ENCODE measurements at places on chromosomes 12 and 14.

DNA sequence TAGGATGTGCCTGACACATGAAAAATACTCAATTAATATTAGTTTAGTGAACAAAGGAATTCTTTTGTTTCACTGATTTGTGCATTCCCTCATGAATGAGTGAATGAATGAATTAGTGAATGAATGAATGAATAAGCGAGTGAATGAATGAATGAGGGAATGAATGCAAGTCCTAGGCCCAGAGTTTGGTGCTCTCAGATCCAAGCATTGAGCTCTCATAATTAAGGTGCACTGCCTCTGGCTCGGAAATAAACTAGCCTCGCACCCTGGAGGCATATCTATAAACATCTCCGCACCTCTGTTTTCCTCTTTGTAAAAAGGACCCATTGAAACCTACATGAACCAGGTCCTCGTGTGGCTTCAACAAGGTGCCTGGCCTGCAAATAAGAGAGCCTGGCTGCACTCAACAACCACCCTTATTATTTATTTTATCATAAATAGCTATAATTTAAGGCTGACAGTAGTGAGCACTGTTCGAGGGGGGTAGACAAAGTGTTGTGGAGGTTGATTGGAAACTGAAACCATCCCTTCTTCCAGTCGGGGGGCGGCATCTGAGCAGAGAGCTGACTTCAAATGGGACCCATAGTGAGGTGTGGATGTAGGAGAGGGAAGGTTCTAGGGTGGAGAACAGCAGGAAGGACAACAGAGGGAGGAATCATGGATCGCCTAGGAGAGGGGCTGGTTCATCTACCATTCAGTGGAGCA lies 316.8 kb downstream of the BCL11B start:
- no peak for DNase-seq

DNA sequence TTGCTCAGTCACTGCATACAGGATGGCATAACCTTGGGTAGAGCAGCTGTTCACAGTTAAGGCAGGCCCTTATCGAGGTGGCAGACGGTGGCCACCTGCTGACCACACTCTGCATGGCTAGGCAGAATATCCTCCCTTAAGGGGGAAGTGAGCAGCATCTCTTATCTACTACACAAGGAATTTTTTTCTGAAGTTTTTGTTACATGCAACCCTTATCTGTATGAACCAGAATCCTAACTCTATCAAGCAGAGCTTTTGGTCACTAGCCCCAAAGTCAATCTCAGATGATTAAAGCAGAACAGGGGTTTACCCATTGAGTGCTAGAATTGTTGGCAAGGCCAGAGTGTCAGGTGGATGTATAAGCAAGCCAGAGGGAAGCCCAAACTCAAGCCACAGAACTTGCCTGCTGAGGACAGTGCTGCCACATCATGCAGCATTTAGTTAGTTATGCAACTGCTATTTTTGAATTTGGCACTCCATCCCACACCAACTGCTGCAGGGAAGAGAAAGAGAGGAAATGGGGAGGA lies 192.8 kb downstream of the TBX5 start:
- DNase-seq: no peak

DNA sequence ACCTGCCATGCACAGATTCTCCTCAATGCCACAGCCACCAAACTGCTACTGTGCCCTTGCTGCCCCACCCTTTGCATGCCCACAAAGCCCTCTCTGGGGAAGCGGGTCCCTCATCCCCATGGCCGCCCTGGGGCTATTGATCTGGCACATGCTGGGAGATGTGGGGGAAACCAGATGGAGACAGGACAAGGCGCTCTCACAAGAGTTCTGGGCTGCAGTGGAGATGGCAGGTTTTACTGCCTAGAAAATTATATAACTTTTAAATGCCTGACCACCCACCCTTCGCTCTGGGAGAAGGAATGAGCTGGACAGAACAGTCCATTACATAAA lies 10.6 kb upstream of the PIP4K2C start:
- no peak for DNase-seq

GRCh38 chr14:48936849-48937248 lies 649.3 kb downstream of the RPS29 start:
- DNase-seq: no peak

DNA sequence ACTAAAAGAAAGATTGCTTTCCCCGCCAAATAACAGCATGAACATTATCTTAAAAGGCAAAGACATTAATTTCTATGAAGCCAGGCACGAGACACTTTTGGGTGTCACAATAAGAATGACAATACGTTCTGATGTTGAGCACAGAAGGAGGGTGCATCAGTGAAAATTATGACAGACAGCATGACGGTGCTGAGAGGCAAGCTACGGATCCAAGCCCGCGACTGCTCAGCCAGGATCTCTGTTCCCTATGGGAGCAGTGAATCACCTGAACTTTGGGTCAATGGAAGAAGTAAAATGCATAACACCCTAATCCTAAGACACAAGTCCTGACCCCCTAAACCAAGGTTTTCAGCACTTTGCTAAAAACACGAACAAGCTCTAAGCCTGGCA lies 51.7 kb downstream of the SLC25A47 start:
- no peak for DNase-seq

GRCh38 chr12:30439201-30439600 lies 256.5 kb downstream of the IPO8 start:
- DNase-seq: no peak

GRCh38 chr14:76163668-76164363 lies 12.1 kb downstream of the GPATCH2L start:
- DNase-seq: no peak

DNA sequence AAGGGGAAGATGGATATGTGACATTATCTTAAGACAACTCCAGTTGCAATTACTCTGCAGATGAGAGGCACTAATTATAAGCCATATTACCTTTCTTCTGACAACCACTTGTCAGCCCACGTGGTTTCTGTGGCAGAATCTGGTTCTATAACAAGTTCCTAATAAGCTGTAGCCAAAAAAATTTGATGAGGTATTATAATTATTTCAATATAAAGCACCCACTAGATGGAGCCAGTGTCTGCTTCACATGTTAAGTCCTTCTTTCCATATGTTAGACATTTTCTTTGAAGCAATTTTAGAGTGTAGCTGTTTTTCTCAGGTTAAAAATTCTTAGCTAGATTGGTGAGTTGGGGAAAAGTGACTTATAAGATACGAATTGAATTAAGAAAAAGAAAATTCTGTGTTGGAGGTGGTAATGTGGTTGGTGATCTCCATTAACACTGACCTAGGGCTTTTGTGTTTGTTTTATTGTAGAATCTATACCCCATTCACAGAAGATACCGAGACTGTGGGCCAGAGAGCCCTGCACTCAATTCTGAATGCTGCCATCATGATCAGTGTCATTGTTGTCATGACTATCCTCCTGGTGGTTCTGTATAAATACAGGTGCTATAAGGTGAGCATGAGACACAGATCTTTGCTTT lies 36.9 kb downstream of the PSEN1 start:
- DNase-seq: no peak

DNA sequence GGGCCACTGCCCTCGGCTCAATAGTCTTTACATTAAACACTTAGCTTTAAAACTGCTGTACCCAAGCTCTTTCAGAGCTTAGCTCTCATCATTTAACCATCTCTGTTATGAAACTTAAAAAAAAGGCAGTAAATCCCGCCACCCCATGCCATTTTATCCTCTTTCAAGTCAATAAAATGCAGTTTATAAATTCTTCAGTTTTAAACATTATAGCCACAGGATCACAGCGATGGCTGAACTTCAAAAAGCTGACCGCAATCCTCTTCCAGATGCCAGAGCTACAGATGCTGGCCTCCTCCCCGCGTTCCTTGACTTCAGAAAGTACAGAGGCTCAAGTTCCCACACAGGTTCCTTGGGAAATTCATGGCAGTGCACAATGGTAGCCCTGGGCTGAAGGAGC lies 4.2 kb downstream of the OR10G3 start:
- DNase-seq: no peak

- no peak for DNase-seq
These were observed 16.4 kb downstream of the BBOF1 start for GRCh38 chr14:74035556-74035955.

DNA sequence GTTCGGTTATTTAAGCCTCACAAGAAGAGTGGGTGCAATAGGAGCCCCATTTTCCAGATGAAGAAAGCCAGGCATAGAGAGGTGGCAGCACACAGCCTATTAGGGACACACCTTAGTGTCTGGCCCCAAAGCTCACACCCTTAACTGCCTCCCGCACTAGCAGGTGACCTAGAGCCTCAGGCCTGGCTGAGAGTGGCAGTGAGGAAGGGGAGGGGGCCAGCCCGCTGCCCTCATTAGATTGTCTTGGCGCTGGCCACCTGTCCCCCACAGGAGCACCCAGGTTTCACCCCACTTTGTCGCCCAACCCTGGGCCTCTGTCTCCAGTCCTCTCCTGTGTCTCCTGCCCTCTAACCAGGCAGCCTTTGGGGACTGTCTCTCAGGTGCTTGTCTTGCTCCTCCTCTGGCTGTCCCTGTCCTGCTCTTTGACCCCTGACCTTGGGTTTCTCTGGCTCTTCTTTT lies 18.5 kb upstream of the PGF start:
- no peak for DNase-seq

DNA sequence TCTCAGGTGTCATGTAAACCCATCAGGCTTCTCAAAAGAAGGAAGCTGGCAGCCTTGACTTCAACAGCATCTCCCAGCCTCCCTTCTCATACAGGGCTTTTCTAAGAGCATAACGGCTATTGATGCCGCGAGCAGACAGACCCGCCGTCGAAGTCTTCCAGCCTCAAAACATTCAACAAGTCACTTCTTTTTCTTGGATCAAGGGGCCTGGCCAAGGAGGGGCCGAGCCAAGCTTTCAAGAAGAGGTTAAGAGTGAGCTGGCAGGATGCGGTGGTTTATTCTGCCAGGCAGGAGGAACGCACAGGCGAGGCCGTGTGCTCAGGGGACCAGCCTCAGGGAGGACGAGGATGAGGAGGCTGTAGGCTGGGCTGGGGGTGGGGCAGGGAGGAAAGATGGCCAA lies 102.9 kb upstream of the RFLNA start:
- DNase-seq: no peak

DNA sequence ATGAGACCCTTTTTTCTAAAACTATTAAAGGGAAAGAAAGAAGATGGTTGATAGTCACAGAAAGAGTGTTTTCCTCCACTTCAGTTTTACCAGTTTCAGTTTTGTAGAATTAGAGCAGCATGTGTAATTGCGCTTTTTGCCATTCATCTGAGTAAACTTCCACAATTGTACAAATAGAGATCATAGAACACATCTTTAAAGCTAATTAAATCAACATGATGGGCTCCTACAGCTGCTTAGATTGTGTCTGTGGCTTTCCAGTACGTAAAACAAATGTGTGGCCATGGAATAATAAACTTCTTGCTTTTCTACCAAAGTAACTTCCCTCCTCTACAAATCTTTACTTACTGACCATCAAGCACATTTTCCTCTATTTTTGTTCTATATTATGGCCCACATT lies 84.2 kb upstream of the LRIG3 start:
- no peak for DNase-seq

DNA sequence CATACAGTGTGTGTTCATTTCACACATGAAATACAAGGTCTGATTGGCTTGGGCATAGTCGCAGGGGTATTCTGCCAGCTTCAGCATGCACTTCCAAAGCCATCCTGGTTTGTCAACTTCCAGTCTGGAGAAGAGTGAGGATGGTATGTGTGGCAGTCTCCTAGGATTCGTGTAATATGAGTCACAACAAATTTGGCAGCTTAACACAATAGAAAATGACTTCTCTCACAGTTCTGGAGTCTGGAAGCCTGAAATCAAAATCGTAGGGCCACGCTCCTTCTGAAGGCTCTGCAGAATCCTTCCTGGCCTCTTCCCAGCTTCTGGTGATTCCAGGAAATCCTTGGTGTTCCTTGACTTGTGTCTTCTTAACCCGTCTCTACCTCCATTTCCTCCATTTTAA lies 167.5 kb downstream of the PPM1H start:
- DNase-seq: no peak

GRCh38 chr12:101527682-101528081 lies 52.5 kb downstream of the SPIC start:
- DNase-seq: no peak

- DNase-seq: no peak
These were observed 183.3 kb downstream of the SSPN start for GRCh38 chr12:26378711-26379110.

- no peak for DNase-seq
These were observed 53.6 kb downstream of the GOLGA5 start for GRCh38 chr14:92847749-92848148.

- no peak for DNase-seq
These were observed 207.9 kb downstream of the SLC16A7 start for GRCh38 chr12:59803735-59804134.

- no peak for DNase-seq
These were observed 459.8 kb downstream of the RAD51B start for GRCh38 chr14:68279437-68279720.

DNA sequence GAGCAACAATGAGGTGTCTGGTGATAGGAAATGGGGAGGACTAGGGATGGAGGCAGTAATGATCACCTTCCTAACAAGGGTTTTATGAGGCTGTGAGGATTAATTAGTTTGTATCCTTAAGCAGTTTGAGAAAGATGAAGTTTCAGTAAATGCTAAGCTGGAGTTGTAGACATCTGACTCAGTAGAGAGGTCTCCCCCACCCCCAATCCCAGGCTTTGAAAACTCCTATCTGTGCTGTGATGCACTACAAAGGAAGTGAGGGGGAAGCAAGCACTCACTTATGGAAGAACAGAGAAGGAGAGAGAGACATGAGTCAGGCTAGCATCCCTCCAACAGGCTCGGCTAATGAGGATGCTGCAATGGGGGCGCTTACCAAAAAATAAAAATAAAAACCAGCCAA lies 5.5 kb upstream of the BCL11B start:
- DNase-seq: no peak

DNA sequence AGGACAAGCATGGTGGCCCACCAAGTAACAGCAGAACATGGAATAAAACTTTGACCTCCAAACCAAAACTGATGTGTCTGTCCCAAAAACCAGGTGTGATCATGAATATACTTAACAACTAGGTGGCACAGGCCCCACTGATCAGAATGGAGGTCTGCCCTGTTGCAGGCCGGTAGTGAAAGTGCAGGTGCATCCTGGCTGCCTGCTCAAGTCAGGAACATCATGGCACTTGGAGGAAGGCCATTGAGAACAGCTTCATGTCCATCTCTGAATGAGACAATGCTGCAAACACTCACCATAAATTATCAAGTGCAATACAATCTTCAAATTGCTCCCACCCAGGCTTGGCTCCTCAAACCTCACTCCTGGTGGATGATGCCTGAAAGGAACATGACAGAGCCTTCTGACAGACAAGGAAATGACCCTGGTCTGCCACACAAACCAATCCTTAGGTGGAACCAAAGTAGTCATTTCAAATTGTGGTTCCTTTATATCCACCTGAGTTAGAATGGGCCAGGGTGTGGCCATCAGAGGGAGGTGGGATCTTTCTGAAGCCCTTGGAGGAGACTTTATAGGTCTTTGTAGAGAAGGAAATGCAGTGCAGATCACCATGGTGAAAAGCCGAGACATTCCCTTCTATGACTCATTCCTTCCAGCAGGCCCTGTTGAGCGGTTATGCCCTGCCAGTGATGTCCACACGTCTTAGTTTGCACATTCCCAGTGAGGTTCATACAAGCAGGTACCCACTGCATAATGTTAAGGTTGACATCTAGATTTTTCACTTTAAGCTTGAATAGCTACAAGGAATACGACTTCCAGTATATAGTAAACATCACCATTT lies 36.0 kb downstream of the EGLN3 start:
- no peak for DNase-seq

GRCh38 chr14:75496755-75497154 lies 25.5 kb upstream of the BATF start:
- no peak for DNase-seq
